ENCODE measurements at places on chromosomes 11 and 22. TPM values are rescaled to one million over a fixed set of nuclear protein-coding genes. Genes with fewer than 3 reads are reported as not detected.

DNA sequence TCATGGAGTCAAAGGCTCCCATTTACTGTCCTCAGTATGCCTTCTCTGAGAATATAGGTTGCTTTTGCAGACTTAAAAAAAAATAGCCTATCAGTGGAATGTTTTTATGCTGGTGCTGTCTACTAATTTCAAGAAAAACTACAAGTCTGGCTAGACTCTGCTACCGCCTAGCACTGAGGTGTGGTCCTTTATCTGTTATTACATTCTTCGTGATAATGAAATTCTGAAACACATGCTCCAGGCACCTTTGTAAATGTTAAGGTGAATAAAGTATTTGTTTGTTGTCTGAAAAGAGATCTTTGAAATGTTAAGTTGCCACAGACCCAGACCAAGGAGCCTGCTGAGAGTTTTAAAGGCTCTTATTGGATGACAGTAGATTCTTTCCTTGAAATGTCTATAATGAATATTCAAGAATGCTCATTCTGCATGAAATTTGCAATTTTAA lies 95.3 kb downstream of the DBX1 start:
- no peak for DNase-seq

GRCh38 chr22:44284711-44285110 lies 28.0 kb downstream of the SHISAL1 start:
- peak; percentile 51 for DNase-seq

GRCh38 chr11:69603111-69603836 lies 37.7 kb upstream of the CCND1 start:
- DNase-seq, result no peak

- DNase-seq, result peak; percentile 52
Measured at GRCh38 chr11:8341996-8342395, 78.3 kb upstream of the LMO1 start.

DNA sequence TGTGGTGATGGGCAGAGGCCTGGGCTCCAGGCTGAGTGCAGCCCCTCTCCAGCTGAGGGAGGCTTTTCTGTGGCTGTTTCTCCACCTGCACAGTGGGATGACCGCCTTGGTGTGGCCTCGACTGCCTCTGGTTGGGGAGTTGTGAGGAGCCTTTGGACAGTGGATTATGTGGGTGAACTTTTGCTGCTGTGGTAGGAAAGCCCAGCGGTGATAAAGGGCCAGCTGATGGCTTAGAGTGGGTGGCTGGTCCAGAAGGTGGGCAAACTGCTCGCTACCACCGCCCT lies 1.4 kb upstream of the ESRRA start:
- DNase-seq, result no peak

GRCh38 chr11:6602096-6602940 lies 1.1 kb downstream of the RRP8 start:
- DNase-seq, result peak; percentile 89

The MRGPRE gene
- total RNA-seq, result under 0.01 TPM

GRCh38 chr11:35458846-35459245 lies 39.5 kb upstream of the SLC1A2 start:
- DNase-seq, result no peak

DNA sequence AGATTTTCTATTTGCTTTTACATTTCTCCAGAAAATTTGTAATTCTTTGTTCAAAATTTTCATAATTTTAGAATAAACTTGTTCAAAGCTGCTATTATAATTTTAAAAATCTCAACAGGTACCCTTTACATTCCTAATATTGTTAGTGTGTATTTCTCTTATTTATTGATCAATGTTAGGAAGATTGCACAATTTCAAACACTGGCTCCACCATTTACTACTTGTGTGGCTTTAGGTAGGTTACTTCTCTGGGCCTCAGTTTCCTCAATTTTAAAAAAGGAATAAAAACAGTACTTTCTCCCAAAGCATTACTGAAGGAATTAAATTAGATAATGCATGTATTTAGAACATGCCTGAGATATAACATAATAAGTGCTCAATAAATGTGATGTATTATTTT lies 180.2 kb downstream of the SBF2 start:
- no peak for DNase-seq

DNA sequence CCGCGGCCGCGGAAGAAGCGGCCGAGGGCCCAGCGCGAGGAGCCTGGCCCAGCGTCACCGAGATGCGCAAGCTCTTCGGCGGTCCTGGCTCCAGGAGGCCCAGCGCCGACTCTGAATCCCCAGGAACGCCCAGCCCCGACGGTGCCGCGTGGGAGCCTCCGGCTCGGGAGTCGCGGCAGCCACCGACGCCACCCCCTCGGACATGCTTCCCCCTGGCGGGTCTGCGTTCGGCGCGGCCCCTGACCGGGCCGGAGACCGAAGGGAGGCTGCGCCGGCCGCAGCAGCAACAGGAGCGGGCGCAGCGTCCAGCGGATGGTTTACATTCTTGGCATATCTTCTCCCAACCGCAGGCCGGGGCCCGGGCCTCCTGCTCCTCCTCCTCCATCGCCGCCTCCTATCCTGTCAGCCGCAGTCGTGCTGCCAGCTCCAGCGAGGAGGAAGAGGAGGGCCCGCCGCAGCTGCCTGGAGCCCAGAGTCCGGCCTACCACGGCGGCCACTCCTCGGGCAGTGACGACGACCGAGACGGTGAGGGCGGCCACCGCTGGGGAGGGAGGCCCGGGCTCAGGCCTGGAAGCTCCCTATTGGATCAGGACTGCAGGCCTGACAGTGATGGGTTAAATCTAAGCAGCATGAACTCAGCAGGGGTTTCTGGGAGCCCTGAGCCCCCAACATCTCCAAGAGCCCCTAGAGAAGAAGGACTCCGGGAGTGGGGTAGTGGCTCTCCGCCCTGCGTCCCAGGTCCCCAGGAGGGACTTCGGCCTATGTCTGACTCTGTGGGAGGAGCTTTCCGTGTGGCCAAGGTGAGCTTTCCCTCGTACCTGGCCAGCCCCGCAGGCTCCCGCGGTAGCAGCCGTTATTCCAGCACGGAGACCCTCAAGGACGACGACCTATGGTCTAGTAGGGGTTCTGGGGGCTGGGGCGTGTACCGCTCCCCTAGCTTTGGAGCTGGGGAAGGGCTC lies 1.2 kb downstream of the ARHGEF17 start:
- peak; percentile 99 for DNase-seq

The SLC25A45 gene
- 4.1 TPM for total RNA-seq

All from osteoblast (primary cell).